ENCODE measurements at places on chromosomes 12 and 14. TPM values are rescaled to one million over a fixed set of nuclear protein-coding genes. Genes with fewer than 3 reads are reported as not detected.

The C12orf50 gene
- 0.22 TPM for total RNA-seq

The AHNAK2 gene
- 2.6 TPM for total RNA-seq

The PKP2 gene
- total RNA-seq: 69.5 TPM

The FOXM1 gene
- 24.9 TPM for total RNA-seq

The PLEKHD1 gene
- 0.20 TPM for total RNA-seq

The GLIPR1L2 gene
- 0.89 TPM for total RNA-seq

The REM2 gene
- 2.6 TPM for total RNA-seq

The ANO4 gene
- 4.5 TPM for total RNA-seq

The FAM186B gene
- total RNA-seq: 0.29 TPM

The RBM25 gene
- total RNA-seq: 155 TPM

The KCNH5 gene
- total RNA-seq: 2.3 TPM

The KRT7 gene
- total RNA-seq: 85.5 TPM

The SLC10A1 gene
- not detected for total RNA-seq

The KRT4 gene
- 1.3 TPM for total RNA-seq

The RBP5 gene
- total RNA-seq: 2.5 TPM

The ALKBH2 gene
- total RNA-seq: 37.4 TPM

The PTPRB gene
- total RNA-seq: 1.7 TPM

The KRT75 gene
- total RNA-seq: not detected

The NUP107 gene
- 85.8 TPM for total RNA-seq

The PLEKHG7 gene
- not detected for total RNA-seq

The RAD9B gene
- total RNA-seq: 0.73 TPM

The LRCOL1 gene
- not detected for total RNA-seq

The LIN52 gene
- 12.1 TPM for total RNA-seq

The GPRC5D gene
- total RNA-seq: not detected

The GPRC5A gene
- 108 TPM for total RNA-seq

The B4GALNT3 gene
- 7.0 TPM for total RNA-seq

The TTC6 gene
- 2.8 TPM for total RNA-seq

The LMNTD1 gene
- not detected for total RNA-seq

The KRT79 gene
- total RNA-seq: not detected

The EPYC gene
- total RNA-seq: not detected

All from mesothelial cell of epicardium (in vitro differentiated cells).